SK-N-MC (cell line): ENCODE measurements at places on chromosomes 11 and 22.

GRCh38 chr22:24430431-24431308, 3.3 kb downstream of the ADORA2A start:
- DNase-seq = no peak

DNA sequence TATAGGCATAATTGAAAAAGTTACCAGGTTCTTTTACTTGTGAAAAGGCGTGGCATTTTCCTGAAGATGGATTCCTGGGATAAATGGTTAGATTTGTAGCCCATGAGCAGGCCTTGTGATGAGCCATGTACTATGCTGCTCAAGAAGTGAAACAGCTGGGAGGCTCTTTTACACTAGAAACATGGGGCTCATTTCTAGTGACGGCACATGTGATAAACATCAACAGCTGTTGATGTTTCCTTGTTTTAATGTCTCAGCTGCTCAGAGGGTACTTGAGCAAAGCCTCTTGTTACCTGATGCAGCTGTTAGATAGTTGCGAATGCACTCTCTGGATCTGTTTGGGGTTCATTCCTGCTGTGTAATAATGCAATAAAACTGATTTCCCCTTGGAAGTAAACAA, 396.8 kb downstream of the GUCY1A2 start:
- DNase-seq = no peak

GRCh38 chr11:57460758-57461749, 726 bp downstream of the RTN4RL2 start:
- DNase-seq = no peak

DNA sequence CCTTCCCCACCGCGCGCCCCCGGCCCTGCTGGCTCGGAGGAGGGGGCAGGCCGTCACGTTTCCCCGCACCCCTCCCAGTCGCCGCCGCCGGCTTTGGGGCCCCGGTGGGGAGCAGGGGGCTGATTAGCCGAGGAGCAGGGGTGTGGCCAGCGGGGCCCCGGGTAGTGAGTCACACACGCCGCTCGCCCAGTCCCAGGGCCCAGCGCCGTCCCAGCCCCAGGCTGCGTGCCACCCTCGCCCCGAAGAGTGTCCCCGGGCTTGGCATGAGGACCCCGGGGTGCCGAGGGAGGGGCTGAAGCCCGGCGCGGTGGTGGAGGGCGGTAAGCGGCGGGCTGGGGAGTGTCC, 34.4 kb downstream of the PRDM11 start:
- no peak for DNase-seq

DNA sequence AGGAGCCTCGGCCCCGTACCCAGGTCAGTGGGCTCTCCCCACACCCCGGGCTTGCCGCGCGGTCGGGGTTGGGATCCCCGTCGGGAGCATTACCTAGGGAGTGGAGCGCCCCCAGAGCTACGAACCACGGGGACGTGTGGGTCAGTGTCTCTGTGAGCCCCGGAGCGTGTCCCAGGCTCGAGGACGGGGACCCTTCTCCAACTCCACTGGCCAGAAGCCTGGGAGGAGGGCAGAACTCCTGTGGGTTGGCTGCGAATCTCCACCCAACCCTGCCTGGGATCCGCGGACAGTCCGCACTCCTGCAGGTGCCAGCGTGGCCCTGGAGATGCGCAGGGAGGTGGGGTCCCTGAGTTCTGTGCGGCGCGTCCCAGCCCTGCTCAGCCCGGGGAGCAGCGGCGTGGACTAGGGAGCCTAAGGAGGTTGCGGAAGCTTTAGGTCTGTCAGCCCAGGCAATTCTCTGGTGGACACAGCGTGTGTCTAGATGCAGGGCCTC, 346 bp downstream of the PPFIBP2 start:
- DNase-seq = no peak

DNA sequence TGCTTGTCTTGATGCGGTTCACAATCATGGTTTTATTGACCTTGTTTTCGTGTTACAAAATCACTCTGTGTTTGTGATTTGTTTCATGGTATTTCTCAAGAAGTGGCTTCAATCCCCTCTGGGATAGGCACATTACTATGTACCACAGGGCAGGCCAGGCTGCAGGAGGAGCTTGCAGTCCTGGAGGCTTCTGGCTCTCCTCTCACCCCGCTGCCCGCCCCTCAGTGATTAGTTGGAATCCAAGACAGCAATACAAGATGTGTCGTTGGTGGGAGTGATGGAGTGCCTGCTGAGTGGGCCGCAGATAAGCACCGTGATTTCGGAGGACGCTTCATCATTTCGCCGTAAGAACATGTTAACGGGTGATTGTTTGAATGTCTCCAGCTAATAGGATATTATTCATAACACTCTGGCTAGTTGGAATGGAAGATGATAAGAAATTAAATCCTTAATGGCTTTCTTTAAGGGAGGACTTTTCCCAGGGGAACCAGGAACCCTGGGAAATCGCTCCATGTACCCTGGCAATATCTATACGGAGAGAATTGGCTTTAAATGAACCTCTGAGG, 384.4 kb downstream of the MIAT start:
- DNase-seq = no peak

DNA sequence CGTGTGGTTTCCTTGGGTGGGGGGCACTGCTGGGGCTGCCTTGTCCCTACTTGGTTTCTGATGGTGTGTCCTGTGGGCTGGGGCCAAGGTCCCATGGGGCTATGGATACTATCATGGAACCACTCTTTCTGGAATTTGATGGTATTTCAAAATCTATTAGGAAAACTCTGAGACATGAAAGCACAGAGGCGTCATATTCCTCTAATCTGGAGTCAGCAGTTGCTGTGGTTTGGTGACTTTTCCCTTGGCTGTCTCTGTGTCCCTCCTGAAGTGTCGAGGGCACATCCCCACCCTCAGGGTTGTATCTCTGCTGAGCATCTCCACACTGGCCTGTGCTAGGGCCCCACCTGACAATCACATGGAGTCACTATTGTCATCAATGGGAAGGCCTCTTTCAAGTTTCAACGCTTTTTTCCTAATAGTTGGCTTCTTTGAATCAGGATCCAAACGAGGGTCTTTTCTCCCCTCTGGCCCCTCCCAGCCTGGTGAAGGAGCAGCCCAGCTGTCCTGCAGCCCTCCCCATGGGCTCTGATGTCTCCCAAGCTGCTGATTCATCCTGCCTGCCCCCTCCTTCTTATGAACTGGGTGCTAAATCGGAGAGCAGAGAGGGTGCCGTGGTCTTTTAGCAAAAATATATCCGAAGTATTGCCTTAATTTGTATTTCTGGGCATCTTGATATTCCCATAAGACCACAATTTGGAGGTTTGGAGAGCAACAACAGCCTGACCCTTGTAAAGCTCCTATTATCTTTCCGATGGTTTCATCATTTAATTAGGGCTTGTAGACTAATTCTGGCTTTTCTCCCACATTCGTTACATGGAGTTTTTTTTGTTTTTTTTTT, 38.5 kb downstream of the MED15 start:
- no peak for DNase-seq

GRCh38 chr11:22449441-22449840, 111.3 kb downstream of the SLC17A6 start:
- DNase-seq = no peak

DNA sequence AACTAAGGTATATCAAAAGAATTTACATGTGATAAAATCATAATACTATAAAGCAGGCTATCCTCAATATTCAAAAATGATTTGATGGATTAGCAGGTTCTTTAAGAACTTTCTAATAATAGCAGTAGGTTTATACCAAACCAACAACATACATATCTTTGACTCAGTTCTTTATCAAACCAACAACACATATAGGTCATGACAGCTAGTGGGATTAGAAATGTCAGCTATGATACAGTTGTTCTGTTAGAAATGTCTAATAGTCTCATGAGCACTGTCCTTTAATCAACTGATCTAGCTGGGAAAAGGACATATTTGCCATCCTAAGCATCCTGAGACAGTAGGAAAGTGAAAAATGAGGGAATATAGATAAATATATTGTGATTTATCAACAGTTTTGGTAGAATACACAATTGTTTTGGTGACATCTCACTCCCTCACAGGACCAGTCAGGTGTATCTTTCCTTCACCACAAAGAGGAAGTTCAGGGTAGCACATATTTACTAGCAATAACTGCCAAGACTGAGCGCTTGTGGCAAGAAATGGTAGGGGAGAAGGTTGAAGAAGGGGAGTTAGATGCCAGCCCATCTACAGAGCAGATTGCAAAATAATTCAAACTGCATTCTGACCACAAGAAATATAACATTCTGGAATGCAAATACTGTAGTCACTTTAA, 90.8 kb upstream of the APOA1 start:
- DNase-seq = no peak

GRCh38 chr11:17535488-17535887, 8.7 kb downstream of the USH1C start:
- no peak for DNase-seq

- no peak for DNase-seq
Measured at GRCh38 chr22:37198258-37199102, 10.4 kb upstream of the C1QTNF6 start.

DNA sequence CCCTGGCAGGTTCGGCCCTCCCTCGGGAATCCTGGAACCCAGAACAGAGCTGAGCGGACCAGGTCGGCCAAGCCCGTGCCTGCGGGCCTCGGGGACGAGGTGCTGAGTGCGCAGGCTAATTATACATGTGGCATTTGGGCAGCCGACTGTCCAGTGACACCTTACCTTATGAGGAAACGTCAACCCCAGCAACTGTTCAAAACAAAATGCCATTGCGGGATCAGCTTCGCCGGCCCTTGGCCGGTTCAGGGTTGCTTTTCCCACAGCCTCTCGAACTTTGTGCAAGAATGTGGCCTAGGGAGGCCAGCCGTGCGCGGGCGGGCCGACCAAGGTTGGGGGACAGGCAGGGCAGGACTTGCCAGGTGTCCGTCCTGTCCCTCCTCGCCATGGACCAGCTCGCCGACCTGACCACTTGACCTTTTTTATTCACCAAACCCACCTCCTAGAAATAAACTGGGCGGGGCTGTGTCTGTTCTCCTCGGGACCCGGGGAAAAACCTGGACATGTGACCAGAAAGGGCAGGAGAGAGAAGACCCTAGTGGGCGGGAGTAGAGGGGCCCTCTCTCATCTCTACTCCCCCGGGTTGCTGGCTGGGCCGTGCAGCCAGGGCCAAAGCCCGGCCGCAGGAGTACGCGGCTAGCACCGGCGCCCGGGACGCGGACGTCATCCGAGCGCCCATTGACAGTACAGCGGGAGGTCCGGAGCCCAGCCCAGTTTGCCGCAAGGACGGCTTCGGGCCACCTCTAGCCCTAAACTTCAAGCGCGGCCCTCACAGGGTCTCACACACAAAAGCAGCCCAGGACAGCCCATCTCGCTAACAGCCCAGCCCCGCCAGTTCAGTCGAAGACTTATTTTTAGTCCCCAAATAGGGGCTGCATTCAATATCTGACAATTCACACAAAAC, 134.3 kb upstream of the C11orf58 start:
- DNase-seq = no peak

- DNase-seq = no peak
Measured at GRCh38 chr11:37442576-37442975, 844.5 kb upstream of the RAG2 start.

DNA sequence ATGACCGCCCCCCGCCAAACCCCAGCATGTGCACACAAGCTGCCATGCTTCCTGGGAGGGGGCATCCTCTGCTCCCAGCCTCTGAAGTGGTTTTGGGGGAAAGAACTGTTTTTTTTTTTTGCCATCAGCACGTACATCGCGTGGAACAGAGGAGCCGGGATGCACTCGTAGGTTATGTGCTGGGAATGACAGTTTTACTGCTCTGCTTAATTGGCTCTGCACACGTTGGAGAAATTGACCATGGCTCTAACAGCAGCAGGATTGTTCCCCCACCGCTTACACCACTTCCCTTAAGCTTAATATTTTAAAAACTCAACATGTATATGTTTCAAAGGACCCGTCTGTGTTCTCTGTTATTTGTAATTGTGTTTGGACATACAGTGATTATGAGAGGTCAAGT, 175.2 kb downstream of the NAV2 start:
- DNase-seq = no peak

- no peak for DNase-seq
Measured at GRCh38 chr22:42389143-42389542, 43.1 kb downstream of the NFAM1 start.

DNA sequence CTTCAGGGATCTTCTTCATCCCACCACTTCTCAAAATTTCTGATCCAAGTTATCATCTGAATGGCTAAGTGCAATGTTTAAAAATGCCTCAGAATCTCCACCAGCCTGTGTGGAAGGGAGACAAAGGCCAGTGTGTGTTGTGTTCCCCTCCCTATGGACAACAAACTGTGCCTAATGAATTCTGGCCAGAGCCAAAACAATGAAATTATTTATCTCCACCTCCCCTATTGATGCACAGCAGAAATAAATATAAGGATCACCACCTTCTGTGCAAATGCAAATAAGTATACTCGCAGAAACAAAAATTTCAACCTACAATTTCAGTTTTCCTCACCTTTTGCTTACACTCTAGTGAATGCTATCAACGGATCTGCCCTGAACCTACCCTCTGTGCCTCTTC, 75.8 kb downstream of the GAB2 start:
- DNase-seq = no peak

- DNase-seq = no peak
Measured at GRCh38 chr11:66979336-66979980, 4.4 kb downstream of the C11orf86 start.

DNA sequence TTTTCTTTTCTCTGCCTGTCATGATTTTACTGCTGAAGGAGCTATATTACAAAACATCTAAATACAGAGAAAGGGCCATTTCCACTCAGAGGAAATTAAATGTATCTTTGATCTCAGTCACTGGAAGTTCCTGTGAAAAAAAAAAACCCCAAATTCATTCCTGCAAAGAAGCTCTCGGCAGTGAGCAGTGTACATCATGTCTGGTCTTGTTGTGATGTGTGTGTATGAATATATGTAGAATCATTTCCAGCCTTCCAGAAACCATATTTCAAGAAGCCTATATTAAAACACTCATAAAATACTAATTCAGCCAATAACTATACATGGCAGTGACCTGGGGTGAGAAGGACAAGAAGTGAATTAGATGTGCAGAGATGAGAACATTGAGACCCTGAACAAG, 393.2 kb upstream of the TENM4 start:
- no peak for DNase-seq

DNA sequence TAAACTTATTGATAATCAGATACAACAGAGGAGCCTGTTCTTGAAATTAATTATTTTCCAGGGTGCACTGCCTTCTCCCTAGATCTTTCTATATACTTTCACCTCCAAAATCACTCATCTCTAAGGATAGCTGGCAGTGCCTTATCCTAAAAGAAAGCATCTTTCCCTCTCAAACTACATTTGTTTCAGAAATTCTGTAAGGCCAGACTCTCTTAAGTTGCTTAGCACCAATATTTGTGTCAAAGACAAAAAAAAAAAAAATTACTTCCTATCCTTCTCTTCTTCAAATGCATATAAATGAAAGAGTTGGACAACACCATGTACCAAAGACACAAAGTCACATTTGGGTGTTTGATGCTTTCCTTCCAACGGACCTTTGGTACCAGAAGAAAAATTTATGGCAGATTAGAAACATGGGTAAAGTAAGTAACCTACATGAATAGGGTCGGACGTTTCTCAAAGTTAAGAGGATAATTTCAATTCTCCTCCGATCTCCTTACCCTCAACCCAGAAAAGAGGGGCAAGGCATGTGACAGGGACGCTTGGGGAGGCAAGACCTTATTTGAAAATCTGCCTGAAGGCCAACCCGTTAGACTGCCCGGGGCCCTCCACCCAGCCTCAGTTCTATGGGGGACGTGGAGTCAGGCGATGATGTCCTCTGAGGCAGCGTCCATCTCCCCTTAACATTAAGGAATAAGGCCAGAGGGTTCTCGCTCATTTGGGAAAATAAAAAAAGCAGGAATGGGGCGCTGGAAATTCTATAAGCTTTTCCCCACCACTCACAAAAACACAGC, 66.3 kb downstream of the ETS1 start:
- no peak for DNase-seq

- no peak for DNase-seq
Measured at GRCh38 chr11:2002042-2002776, 4.6 kb upstream of the H19 start.
